ENCODE measurements at places on chromosomes 16 and 17. TPM values are rescaled to one million over a fixed set of nuclear protein-coding genes. Genes with fewer than 3 reads are reported as not detected.

DNA sequence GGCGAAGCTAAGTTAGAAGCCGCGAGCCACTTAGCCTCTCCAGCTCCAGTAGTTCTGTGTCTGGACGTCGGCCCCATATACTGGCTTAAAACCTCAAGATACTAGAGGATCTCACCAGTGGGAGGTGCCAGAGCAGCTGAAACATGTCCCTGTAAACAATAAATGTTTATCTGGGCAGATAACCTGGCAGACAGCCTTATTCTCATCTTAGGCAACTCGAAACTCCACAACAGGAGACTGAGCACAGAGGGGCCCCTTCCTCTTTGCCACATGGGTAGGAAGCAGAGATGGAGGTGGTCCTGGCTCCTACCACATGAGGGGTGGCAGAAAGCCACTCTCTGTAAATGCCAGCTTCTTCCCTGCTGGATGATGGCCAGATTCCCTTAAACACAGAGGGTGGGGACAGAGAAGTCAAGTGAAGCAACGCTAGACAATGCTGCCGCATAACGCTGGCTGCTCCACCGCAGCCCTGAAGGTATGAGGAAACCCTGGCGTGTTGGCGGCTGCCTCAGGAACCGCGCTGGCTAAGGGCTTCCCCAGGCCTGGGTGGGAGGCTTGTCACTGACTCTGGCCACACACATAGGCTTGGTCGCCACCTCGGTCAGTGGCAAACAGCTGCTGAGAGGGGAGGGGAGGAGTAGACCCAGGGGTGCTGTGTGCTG is 67.9 kb downstream of the HIC1 start:
- peak; percentile 70 for DNase-seq

DNA sequence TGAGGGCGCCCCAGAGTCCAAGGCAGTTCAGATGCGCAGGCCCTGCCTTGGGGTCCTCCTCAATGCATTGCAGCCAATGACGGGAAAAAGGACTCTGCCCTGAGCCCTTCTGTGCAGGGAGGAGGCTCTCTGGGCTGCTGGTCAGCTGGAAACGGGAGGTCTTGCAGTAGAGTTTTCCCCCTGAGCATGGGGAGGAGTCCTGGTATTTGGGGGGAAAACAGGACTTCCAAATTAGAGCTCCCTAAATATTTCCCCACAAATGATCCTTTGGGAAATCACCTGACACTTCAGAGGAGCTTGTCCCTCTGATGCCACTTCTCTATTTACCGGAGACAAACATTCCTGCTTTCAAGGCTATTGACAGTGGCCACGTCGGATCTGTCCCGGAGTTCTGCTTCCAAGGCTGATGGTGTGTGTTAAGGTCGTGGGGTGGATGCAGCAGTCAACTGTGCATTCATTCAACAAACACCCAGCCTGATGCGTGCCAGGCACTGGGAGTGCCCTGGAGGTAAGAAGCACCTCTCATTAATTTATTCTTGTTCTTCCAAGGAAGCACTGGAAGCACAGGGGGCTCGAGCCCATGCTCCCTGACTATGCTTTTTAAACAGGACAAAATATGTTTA is 73.0 kb upstream of the DNAH17 start:
- DNase-seq: no peak

DNA sequence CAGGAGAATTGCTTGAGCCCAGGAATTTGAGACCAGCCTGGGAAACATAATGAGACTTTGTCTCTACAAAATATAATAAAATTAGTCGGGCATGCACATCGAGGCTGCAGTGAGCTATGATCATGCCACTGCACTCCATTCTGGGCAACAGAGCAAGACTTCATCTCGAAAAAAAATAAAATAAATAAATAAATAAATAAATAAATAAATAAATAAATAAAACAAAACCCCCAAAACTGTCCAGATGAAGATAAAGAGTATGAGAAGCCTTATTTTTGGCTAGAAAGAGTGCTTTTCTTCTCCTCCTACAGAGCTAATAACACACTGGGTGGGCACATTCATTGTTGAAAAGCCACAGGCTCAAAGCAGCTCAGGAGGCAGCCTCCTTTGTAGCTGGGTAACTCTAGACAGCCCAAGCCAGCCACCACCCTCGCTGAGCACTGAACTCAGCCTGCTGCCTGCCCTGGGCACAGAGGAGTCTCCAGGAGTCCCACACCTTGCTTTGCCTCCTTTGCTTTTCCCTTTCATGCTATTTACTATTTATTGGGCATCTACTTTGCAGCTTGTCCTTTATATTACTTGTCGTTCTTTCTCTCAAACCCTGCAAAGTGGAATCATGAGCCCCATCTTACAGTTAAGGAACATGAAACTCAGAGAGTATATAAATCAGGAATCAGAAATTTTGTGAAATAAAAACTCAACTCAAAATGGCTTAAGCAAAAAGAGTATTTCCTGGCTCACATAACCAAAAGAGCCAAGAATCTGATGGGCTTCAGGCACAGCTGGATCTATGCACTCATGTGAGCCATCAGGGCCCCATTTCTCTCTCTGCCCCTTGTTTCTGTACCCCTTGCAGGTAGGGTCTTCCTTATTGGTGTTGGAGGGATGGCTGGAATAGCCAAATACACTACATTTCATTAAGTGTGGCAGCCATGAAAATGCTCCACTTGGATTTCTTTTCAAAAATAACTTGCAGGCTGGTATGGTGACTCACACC is 18.1 kb upstream of the C16orf87 start:
- DNase-seq: no peak

Gene TBC1D24
- total RNA-seq: 9.5 TPM

GRCh38 chr16:71426069-71426879 is 15.6 kb downstream of the TLE7 start:
- DNase-seq: no peak

Gene NTN3
- total RNA-seq: not detected

DNA sequence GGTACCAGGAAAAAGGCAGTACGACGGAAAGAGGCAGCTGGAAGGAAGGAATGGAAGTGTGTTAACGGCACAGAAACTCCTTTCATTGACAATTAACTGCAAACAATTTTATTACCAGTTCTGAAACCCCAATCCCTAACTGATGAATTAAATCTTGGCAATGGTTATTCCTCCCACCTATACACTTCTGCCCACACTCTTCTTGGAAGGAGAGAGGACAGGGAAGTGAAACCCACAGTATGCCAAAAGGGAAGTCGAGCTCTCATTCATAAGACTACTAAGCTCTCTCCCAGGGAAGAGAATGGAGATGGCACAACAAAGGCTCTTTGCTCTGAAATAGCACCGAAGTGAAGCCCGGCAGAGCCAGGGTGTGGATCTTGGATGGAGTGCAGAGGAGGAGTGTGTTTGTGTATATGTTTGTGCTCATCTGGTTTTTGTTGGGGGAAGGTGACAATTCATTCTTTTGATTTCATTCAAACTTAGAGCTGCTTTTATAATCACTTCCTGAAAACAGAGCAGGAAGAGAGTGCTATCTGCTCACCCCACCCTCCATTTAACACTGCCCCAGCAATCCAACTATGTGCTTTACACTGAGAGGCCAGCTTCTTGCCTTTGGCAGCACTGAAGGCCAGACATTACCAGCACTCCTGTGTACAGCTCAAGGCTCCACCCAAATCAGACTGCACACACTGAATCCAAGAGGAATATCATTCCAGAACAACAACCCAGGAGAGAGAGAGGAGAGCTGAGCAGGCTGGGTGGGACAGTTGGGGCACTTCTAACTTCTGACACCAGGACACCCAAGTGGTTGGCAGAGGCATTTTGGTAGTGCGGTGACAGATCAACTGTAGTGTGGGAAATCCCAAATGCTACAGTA is 68.7 kb downstream of the HIC1 start:
- DNase-seq: no peak

Gene HOXB9
- 2.1 TPM for total RNA-seq
